Spinal cord (tissue), 10 donors: ENCODE measurements at places on chromosomes 1 and 21. TPM values are rescaled to one million over a fixed set of nuclear protein-coding genes. Genes with fewer than 3 reads are reported as not detected.

Gene TAL1
- 8.7 TPM for total RNA-seq

DNA sequence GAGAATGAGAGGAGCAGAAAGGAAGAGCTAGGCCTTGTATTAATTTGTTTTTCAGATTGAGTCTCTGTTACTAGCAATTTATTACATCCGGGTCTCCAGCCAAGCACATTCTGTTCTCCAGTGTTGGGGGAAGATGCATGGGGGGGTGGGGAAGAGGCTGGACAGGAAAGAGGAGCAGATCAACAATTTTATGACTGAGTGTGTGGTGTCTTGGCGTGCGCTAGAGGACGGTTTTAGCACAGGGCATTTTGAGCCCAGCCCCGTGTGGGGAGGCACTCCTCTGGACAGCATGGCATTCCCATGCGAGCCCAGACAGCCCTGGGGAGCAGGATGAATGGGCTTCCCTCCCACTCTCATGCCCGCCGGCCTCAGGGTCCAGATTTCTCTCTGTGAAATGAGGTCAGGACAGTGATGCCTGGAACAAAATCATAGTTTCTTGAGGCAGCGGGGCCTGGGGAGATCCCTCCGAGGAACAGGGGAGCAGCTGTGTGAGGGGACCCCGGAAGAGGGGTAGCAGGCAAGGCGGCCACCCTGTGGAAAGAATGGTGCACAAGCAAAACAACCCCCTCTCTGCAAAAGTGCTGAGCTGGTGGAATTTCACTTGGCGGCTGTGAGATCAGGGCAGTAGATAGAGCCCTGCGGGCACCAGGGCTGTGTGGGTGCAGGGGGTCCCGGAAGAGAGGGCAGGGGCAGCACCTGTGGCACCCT lies 16.3 kb downstream of the SOX13 start:
- H3K27ac ChIP-seq = peak overlapping the region; percentile 36
- H3K36me3 ChIP-seq = no peaks in the 10 kb centered on the region
- no peak overlapping the region for H3K4me3 ChIP-seq
- H3K4me1 ChIP-seq = peaks cover 64% of the 10 kb centered on the region
- no peaks in the 10 kb centered on the region for H3K27me3 ChIP-seq

Gene RO60
- 254 TPM for total RNA-seq

Gene TESK2
- total RNA-seq = 5.4 TPM

GRCh38 chr1:89260042-89260441 lies 12.6 kb downstream of the GBP5 start:
- DNase-seq = no peak
- H3K27me3 ChIP-seq = no peaks in the 10 kb centered on the region
- H3K36me3 ChIP-seq = no peaks in the 10 kb centered on the region
- no peak overlapping the region for H3K4me3 ChIP-seq
- H3K4me1 ChIP-seq = no peaks in the 10 kb centered on the region
